ENCODE measurements at places on chromosomes 7 and 10.

DNA sequence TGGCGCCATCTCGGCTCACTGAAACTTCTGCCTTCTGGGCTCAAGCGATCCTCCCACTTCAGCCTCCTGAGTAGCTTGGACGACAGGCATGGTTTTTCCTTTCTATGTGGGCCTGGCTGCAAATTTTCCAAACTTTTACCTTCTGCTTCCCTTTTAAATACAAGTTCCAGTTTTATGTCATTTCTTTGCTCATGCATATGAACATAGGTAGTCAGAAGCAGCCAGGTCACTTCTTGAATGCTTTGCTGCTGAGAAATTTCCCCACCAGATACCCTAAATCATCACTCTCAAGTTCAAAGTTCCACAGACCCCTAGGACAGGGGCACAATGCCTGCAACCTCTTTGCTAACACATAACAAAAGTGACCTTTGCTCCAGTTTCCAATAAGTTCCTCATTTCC, 21.6 kb upstream of the RPEL1 start:
- DNase-seq, result no peak

DNA sequence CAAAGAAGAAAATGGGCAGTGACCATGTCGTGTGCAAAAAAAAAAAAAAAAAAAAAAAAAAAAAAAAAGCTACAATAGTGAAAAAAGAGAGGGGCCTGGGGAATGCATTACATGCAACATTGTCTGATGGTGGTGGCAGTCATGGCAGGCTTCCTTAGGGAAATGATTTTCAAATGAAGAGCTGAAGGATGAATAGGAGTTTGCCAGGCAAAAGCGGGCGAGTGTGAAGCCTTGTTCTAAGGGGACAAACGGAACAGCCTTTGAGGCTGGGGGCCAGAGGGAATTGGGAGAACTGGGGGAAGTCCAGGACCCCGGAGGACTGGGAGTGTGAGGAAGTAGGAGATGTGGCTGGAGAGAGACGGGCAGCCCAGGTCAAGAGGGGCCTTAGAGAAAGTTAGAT, 3.1 kb downstream of the COL13A1 start:
- DNase-seq, result no peak

GRCh38 chr7:75771224-75771623, 787 bp downstream of the CCL26 start:
- DNase-seq, result no peak

DNA sequence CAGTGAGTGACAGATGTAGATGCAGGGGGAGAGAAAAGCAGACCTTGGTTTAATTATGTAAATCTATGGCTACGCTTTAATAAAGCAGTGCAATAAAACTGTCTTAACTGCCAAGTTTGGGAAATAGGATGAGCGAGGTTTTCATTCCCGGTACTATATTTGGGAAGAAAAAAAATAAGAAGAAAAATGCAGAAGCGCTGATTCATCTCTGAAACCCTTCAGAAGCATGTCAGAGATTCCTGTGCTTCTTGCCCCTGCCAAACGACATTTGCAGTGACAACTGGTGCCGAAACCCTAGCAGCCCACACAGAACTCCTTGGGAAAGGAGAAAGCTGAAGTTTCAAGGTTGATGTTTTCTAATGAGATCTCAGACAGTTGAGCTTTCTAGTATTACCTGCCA, 380.7 kb downstream of the REEP3 start:
- no peak for DNase-seq

DNA sequence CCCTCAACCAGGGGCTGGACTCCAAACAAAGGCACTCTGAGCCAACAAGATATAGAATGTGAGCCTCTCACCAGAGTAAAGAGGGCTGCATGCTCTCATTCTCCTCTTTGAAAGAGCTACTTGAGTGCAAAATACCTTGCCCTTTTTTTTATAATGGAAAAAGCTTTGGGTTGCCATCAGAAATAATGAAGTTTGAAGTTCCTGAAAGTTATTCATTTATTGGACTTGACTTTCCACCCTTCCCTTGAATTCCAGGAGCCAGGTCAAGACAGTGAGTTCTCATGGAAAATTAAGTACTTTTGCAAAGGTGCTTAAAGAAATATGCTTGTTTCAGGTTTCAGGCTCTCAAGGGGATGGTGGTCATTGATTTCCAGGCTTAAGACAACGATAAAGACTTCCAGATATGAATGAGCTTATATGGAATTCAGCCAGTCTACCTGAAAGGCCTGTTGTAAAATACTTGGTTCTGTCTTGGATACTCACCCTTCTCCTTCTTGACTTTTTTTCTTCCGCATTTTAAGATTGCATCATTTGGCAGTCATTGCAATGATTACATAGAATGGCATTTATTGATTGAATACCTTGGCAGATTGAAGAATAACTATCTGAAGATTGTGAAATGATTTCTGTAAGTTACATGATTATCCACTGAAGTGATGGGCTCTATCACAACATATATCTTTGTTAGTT, 696.4 kb downstream of the INHBA start:
- no peak for DNase-seq

DNA sequence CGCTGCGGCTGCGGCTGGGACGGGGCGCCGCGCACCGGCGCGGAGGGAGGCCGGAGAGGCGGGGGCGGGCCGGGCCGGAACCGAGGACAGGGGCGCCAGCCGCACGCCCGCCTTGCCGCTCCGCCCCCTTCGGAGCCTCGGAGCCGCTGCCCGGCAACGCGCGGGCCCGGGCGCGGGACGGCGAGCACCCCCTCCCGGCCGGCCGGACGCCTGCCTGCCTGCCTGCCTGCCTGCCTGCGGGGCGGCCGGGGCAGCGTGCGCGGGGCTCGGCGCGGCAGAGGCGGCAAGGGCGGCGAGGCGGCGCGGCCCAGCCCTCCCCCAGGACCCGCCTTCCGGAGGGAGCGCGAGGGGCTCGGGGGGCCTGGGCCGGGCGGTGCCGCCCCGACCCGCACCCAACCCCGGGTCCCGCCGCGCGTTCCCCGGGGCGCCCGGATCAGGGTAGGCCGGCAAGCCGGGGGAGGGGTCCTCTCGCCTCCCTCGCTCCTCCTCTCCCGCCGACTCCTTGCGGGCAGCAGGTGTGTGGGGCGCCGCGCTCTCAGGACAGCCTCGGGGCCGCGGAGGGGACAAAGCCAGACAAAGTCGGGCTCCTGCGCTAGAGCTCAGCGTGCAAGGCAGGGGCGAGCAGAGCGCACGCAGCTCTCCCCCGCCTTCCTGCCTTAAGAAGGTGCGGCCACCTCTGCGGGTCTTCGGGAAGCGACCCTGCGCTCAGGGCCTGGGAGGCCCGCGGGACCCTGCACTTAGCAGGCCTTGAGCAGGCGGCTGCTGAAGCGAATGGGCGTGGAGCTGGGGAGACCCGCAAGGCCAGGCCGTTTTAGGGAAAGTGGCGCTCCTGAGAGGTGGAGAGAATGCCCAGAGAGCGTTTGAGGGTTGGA, at the start of gene KIAA1549:
Gene KIAA1549 (minus strand): TSS at position 58 of the 872 bp plus-strand sequence. CDS start 120 bp downstream, outside the sequence.
- peak; percentile 55 for DNase-seq

DNA sequence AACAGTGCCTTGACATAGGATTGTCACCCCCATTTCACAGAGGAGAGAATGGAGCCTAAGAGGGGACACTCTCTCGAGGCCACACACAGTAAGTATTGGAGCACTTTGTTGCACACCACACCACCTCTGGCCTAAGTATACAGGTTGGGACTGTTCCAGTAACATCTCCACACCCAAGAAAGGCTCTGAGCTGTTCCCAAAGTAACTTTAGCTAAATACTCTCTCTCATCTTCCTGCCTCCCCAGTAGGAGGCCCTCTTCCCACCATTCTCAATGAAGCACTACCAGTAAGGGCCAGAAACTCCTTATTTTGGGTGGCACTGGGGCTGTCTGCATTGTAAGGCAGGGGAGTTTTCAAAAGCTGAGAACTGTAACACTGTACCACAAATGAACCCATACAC, 189.5 kb downstream of the ZNF438 start:
- DNase-seq, result no peak

All from activated CD8-positive, alpha-beta memory T cell treated with anti-CD3 and anti-CD28 coated beads, Interleukin-2, amount 50 U/mL, for 4 hours (primary cell).